ENCODE measurements at places on chromosomes 2 and 18.

DNA sequence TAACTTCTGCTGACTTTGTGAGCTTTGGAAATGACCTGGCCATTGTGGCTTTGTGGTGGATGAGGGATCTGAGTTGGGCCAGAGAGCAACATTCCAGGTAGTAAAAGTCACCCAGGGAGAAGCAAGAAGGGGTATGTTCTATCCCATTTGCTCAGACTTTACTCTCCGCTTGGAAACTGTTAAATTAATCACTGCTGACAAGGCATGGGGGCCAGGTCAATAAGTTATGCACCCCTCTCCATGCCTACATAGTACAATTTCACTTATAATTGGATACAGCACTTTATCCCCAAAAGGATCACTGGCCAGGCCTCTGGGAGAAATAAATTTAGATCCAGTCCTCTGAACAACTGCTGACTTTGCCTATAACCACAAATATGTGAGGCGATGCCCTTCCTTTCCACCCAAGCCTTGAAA, 92.1 kb downstream of the RPRM start:
- no peak for DNase-seq

- DNase-seq = no peak
Observed at GRCh38 chr18:48968412-48969215, 17.8 kb upstream of the SMAD7 start.

GRCh38 chr2:170967553-170967952, 38.5 kb downstream of the GORASP2 start:
- DNase-seq = no peak

GRCh38 chr2:105504459-105504858, 105.6 kb upstream of the FHL2 start:
- DNase-seq = no peak

- no peak for DNase-seq
Observed at GRCh38 chr2:15700131-15700530, 108.5 kb downstream of the DDX1 start.

DNA sequence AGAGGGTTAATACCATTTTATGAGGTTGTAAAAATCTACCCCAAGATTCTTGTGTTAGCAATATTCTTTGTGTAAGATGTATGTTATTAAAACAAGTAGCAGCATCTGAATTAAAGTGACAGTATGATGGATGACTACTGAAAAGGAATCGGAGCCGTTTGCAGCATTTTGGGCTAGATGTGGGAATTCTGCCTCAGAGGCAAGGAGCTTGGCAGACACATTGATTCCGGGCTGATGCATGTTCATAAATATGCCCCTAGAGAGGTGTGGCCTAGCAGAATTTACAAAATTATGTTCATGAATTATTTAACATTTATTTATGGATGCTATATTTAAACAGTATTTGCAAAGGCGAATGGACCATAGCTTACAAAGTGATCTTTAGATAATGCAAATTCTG, 389.0 kb upstream of the ETAA1 start:
- DNase-seq = no peak

GRCh38 chr2:62219407-62220159, 23.7 kb downstream of the B3GNT2 start:
- no peak for DNase-seq

GRCh38 chr2:210169516-210170195, 1.6 kb downstream of the KANSL1L start:
- DNase-seq = no peak

GRCh38 chr18:4986066-4986465, 211.0 kb downstream of the AKAIN1 start:
- DNase-seq = no peak

- no peak for DNase-seq
Observed at GRCh38 chr2:12890481-12890991, 173.8 kb downstream of the TRIB2 start.

DNA sequence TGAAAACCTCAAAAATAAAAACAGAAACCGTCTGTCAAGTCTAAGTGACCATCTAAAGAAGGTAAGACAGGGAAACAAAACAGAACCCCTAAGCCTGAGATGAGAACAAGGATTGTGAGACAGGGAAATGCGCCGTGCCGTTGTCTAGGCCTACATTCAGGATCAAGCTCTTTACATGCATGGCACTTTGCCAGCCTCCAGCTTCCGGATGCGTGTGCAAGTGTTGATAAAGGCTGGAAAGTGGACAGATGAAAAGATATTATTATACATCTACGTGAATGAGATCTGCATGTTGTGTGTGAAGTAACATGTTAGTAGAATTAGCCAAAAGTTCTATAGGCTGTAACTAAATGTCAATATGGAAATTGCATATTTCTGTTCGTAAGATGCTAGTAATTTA, 28.6 kb upstream of the TMEM87B start:
- DNase-seq = no peak

- no peak for DNase-seq
Observed at GRCh38 chr2:161369311-161369710, 46.8 kb upstream of the TBR1 start.

DNA sequence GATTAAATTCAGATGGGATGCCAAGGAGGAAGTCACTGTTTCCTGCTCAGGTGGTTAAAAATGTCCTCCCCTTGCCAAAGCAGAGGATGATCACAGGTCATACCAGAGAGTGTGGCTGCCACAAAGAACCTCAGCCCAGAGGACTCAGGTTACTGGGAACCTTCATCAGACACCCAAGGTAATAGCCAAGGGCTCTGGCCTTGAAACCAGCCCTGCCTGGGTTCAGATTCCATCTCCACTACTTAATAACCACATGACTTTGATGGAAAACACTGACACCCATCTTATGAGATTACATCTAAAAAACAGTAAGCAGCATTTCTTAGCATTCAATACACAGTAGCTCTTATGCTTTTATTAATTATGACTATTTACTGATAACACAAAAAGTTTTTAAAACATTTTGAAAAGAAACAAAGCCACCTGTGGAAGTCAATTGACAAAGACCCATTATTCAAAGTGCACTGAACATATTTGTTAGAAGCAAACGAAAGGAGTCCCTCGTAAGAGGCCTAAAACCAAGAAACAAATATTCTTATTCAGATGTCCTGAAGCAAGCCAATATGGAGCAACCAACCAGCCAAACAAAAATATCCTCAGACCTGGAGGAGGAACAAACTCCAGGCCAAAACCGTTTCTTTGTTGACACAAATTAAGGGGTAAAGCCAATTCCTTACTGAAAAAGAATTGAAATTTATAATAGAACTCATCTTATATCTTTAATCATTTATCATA, 241.5 kb downstream of the RNF152 start:
- no peak for DNase-seq

DNA sequence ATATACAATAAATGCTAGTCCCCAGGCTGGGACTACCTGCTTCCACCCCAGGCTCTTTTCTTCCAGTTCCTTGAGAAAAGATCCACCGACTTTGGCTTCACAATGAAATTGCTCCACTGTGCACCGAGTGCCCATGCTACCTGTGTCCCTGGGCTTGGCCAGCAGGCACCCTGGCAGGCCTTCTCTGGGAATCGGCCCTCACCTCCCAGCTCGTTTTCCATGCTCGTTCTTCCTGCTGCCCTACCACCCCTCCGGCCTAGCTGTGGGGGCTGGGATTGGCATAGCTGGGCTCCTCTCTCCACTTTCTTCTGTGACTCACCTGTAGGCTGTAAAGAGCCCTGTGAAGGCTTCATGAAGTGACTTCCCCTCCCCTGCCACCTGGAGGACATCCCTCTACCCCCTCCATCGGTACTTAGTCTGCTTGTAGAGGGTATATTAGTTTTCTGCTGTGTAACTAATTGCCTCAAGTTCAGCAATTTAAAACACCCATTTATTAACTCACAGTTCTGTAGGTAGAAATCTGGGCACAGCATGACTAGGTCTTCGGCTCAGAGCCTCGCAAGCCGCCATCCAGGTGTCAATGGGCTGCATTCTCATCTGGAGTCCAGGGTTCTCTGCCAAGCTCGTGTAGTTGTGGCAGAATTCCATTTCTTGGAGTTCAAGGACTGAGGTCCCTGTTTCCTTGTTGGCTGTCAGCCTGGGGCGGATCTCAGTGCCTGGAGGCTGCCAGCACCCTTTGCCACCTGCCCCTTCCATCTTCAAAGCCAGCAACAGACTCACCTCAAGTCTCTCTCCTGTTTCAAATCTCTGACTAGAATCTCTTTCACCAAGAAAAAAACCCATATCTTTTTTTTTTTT, 57.6 kb downstream of the DPYSL5 start:
- DNase-seq = no peak

DNA sequence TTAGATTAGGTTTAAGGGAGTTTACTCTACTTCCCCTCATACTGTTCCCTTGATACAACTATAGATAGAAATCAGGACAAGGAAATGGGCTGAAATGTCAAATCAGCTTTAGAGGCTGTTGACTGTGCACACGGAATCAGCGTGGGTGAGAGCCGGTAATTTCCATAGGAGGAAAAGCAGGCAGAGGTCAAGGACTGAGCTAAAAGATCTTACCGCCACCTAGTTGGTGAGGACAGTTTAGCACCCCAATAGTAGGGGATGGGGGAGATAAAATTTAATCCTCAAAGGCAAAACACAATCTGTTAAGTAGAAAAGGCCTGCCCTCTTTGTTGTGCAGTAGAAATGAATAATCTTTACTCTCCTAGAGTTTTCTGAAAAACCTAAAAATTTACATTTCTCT, 1154.5 kb upstream of the CHAC2 start:
- DNase-seq = no peak

DNA sequence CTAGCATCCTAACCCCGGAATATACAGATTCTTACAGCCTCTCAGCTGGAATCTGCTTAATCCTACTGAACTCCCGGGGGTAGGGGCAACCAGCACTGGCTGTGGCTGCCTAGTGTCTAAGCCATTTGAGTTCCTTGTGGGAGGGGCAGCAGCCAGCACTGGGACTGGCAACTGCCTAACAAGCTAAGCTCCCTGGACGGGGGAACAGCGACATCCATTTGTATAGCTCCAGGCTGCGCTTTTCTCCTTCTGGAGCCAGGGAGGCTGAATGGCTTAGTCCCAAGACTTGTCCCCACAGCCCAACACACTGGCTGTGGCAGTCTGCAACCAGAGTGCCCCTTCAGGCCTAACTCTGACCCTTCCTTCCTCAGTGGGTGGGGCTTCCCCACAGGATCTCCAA, 787.2 kb downstream of the METTL4 start:
- no peak for DNase-seq

- no peak for DNase-seq
Observed at GRCh38 chr2:67055387-67056304, 341.5 kb upstream of the ETAA1 start.

DNA sequence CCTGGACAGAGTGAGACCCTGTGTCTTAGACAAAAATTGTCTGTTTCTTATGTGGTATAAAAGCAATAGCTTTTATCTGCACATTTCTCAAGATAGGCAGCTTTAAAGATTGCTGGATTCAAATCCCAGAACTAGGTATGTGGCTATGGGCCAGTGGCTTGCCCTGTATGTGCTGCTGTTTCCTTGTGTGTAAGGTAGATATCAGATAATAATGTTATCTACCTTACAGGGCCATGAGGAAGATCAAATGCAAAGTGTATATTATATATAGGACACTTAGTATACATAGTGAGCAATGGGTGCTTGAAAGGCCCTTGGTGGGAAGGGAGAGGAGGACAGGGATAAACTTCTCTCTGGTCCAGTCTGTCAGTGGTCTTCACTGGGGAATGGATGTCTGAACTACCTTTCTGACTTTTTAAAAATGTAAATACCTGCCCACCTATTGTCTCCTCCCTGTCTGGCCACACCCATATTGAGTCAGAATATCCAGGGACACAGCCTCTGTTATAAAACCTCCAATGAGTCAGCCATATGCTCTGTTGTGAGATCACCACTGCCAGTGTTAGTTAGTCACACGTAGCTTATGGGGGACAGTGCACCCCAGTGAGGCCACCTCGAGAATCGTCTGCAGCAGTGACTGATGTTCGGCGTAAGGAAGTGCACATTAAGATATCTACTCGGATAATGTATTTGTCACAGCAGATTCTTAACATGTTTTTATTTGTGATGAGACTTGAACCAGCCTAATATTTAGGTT, 383.4 kb downstream of the PTPRM start:
- no peak for DNase-seq

GRCh38 chr2:168149986-168150385, 97.4 kb downstream of the STK39 start:
- DNase-seq = no peak

GRCh38 chr2:148237911-148238310, 217.0 kb downstream of the MBD5 start:
- no peak for DNase-seq

GRCh38 chr2:36339607-36340218, 15.9 kb upstream of the CRIM1 start:
- no peak for DNase-seq

DNA sequence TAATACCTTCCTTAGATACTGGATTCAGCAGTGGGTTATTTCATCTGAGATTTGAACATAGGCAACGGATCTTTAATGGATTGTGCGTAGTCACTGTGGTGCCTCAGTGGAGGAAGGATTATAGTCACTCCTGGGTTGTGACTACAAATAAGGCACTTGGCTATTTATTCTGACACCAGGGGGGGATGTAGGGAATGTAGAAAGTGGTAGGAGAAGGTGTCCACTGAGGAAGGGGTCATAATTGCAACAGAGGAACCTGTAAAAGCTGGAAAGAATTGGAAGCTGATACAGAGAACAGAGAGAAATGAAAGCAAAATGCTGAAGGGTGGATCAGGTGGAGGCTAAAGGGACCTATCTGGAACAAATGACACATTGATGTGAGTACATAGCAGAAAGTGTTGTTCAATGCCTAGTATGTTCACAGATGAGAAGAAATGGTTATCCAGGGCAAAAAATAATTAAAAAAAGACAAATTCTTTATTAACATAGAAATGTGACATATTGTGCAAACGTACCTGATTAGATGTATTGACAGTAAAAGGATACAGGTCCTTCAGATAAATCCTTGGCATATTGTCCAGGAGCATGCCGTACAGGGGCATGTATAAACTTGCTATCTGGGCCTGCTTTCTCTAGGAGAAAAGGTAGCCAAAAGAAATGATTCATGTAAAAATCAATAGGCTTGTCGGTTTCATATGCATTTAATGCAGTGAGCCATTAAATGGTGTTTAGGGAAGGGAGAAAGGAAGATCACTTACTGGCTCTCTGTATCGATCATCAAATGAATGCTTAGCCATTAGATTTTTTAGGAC, 91.2 kb upstream of the CCDC195 start:
- no peak for DNase-seq

GRCh38 chr2:105789745-105790460, 45.2 kb downstream of the NCK2 start:
- DNase-seq = no peak

DNA sequence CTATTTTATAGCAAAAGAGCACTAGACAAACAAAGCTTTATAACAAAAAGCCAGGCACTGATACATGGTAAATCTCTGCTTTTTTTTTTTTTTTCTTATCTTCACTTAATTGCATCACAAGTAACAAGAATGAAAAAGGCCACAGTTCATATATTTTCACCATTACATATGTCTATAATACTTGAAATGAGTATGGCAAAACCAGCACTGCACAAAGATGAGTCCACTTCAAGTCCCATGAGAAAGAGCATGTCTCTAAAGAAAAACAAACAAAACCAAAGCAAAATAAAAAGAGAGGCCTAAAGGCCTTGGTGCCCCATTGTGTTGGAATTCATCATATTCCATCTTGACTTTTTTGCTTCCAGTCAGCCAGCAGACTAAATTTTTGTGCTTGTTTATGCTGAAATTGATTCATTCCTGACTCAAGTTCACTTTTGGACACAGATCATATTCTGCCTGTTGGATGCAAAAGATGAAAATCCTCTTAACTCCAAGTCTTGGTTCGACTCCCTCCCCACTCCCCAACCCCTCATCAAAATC, 264.9 kb upstream of the CCDC68 start:
- no peak for DNase-seq

GRCh38 chr2:106885971-106886915, at the start of gene ST6GAL2:
TSS of gene ST6GAL2 (minus strand) at chr2:106886167. CDS start at chr2:106843977, 42,190 bp downstream.
- DNase-seq = no peak

GRCh38 chr2:41703123-41703522, 344.7 kb upstream of the PKDCC start:
- no peak for DNase-seq

GRCh38 chr2:196598412-196598811, 41.1 kb upstream of the CCDC150 start:
- no peak for DNase-seq
